NCI-H1930 (cell line): ENCODE measurements at places on chromosomes 3 and 15.

- no peak for DNase-seq
These were observed 308.2 kb upstream of the ADAMTS9 start for GRCh38 chr3:64995857-64996551.

DNA sequence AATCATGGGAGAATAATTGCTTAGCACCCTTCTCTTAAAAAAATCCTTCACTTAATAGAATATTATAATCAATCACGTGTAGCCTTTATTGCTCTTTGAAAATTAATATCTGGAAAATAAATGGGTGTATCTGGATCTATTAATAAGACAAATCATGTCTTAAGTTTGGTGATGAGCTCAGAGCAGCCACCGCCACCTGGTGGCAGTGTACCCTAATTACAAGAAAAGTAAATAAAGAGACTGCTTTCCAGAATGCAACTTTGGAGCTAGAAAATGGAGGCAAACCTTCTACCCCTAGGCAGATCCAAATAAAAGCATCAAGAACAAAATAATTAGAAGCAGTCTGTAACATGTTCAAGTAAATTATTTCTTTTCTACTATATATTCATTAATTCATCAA, 43.5 kb downstream of the EPHB1 start:
- DNase-seq = no peak

GRCh38 chr3:4795905-4796304, 183.3 kb upstream of the BHLHE40 start:
- no peak for DNase-seq

GRCh38 chr3:194397757-194398312, 1.2 kb downstream of the GP5 start:
- DNase-seq = no peak

GRCh38 chr3:55673764-55674163, 186.7 kb upstream of the WNT5A start:
- no peak for DNase-seq

GRCh38 chr15:29333261-29333660, 63.6 kb upstream of the NSMCE3 start:
- no peak for DNase-seq

- no peak for DNase-seq
These were observed 2.7 kb downstream of the KLHL40 start for GRCh38 chr3:42688016-42688415.

DNA sequence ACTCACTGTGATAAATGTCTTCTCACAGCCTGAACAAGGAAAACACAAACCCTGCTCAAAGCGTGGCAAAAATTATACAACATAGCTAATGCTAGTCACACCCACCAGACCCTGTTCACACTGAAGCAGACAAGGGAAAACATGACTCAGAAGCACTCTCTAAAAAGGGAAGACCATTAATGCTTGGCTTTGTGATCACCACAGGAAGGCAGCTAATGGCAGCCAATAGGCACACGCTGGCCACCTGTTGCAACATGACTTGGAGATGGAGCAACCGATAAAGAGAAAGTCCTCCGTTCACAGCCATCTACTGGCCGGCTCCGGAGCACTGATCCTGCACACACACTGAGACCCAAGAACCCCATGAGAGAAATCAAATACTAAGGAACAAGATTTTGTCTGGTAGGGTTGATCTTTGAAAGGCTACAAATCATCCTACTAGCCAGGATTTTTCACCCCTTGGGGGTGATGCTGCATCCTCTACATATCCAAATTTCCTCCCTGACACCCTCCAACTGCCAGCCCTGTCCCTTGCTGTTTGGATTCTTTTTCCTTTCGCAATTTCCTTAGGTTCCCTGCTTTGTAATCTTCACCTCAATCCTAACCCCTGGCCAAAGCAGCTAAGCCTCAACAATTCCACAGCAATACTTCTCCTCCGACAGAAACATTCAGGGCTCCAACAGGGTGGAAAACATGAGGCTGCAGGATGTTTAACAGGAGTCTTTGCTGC, 3.2 kb downstream of the ZXDC start:
- no peak for DNase-seq

- no peak for DNase-seq
These were observed 507.0 kb downstream of the FOXP1 start for GRCh38 chr3:71076361-71077002.

DNA sequence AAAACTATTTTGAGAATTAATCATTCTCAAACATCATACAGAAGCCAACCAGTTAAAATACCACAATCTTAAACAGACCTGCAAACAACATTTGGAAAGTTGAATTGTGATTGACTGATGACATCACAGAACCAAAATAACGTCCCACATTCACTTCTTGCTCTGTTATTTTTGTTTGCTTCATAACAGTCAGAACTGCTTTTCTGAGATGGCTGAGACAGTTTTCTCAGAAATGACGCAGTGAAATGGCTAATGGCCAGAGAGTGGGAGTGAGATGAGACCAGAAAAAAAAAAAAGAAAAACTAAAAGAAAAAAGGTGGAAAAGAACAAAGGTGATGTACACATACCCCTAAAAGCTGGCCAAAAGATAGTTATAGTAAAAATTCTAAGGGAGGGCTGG, 1061.2 kb downstream of the FHIT start:
- no peak for DNase-seq

DNA sequence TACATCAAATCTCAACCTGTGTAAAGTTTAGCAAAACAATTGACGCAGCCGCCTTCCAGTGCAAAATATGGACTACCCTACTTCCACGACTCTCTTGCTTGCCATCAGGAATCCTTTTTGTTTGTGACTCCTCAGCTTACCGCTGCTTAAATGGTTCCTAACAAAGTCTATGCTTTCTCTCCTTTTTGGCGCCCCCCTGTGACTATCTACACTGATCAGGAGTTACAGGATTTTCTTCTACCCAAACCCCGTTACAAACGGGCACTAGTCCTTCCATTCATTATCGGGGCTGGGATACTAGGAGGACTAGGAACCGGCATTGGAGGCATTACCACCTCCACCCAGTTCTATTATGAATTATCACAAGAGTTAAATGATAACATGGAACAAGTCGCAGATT, 184.0 kb downstream of the IGSF11 start:
- no peak for DNase-seq

GRCh38 chr3:157059181-157059580, 100.8 kb downstream of the CCNL1 start:
- DNase-seq = no peak

GRCh38 chr3:80350771-80351170, 583.0 kb upstream of the ROBO1 start:
- DNase-seq = no peak

- DNase-seq = no peak
These were observed 98.4 kb downstream of the ECT2 start for GRCh38 chr3:172848910-172849309.

- DNase-seq = no peak
These were observed 782.0 kb upstream of the ALCAM start for GRCh38 chr3:104584682-104585081.

DNA sequence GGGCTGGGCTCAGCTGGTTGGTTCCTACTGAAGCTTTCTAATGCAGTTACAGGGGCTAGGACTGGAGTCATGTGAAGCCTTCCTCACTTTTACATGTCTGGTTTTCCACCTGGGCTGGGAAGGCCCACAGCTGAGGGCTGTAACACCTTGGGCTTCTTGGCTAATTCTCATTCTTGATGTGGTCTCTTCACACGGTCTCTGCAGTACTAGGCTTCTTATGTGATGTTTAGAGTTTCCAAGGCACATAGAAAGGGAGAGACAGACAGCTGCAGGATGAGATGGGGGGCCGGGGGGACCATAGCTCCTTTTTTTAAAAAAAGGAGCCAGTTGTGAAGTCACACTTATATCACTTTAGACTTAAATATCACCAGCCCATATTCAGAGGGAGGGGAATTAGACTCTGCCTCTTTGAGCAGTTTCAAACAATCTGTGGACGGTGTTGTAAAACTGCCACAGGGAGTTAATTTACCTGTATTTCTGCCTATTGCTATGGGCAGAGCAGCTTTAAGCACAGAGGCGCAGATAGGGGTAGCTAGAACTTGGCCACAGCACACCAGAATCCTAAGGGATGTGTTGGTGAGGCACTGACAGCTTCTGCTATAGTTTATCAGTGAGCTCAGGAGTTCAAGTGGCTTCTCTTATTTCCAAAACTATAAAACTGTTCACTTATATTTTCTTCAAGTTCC, 46.7 kb downstream of the NKIRAS1 start:
- DNase-seq = no peak

DNA sequence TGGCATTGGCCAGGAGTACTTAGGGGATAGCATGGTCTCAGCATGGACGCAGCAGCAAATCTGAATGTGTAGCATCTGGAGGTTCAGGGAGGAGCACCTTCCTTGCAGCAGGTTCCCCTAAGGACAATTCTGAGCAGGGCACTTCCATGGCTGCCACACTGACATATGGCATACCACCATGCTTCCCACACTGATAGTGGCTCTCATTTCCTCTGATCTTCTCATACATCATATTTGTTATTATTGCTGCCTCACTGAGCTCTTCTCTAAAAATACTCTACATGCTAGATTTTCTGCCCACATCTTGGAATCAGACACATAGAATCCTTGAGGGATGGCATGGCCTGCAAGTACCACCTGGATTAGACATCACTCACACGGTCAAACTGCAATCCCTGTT, 7.3 kb upstream of the MNS1 start:
- DNase-seq = no peak

DNA sequence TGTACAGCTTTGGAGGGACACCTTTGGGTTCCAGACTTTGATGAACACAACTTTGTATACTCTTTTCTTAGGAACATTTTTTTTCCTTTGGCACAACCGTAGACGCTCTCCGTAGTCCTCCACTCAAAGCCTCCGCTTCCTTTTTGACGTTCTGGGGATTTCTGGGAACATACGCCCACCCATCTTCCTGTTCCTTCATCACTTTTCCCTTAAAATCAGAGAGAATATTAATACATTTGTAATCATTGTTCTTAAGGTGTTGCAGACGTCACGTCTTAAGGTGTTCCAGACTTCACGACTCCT, 405 bp upstream of the SPG21 start:
- no peak for DNase-seq

DNA sequence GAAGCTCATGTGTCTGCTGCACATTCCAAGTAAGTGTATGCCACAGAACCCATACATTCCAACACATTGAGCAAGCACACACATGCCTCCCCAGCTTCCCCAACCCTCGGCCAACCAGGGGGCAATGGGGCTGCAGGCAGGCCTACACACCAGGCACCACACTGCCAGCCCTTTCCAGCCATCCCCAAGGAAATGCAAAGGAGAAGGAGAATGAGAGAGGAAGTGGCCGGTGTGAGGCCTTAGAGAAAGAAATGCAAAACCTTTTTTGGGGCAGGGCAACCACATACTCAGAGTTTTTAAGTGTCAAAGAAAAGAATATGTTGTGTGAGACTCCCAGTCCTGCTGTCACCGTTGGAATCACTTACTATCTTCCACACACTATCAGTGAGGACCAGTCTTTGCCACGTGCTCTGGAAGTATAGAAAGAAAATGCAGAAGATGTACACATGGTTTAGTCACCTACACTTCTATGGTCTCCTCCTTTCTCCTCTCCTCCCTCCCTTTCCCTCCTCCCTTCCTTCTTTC, 11.1 kb downstream of the IGF2BP2 start:
- no peak for DNase-seq

GRCh38 chr3:57694146-57694545, 1.3 kb upstream of the DENND6A start:
- DNase-seq = no peak

GRCh38 chr3:63855333-63855940, 8.2 kb downstream of the THOC7 start:
- peak; percentile 27 for DNase-seq

- no peak for DNase-seq
These were observed 227.0 kb downstream of the FMN1 start for GRCh38 chr15:32967521-32967920.

DNA sequence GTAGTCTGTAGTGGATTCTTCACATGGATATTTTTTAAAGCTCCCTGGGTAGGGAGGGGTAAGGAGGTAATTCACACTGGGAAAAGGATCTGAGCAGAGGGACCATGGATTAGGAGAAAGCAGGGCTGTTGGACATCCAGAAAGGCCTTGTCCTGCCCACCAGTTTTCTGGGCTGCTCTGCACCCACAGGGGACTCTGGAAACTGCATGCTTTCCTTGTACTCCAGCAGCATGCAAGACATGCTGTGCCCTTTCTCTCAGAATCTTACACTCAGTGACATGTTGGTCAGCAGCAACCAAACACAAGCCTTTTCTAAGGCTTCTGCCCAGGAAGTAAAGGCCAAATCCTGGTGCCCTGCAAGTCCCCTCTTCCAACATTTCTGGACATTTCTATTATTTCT, 2.5 kb upstream of the FBN1 start:
- DNase-seq = no peak

- peak; percentile 7 for DNase-seq
These were observed at the start of gene ADAMTSL3 for GRCh38 chr15:83653639-83654378. Gene ADAMTSL3, plus strand, starts transcription at chr15:83654123. Its CDS starts 1,639 bp downstream, at chr15:83655762.
